Frontal cortex (tissue), 4 donors: ENCODE measurements at places on chromosomes 11 and 22.
A peak's percentile ranks its signal among the peaks of the same experiment; 100 is the strongest.

- peak; percentile 53 for DNase-seq
Observed at GRCh38 chr11:57778318-57779037, 16.9 kb downstream of the CTNND1 start.

DNA sequence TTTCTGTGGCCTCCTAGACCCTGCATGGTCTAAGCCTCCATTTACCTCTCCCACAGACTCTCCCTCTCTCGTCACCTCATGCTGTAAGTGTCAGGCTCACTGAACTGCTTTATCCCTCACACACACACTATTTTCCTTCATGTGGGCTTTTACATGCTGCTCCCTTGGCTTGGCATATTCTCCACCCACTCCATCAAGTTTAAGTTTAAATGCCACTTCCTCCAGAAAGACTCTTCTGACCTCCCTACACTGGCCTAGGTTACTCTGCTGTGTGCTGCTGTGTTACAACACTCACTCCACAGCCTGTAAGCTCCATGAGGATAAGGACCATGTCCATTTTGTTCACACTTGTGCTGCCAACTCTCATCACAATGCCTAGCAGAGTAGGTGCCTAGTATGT lies 2.5 kb downstream of the DCHS1 start:
- DNase-seq = no peak

GRCh38 chr11:46254133-46254491 lies 23.4 kb upstream of the CREB3L1 start:
- DNase-seq = no peak

DNA sequence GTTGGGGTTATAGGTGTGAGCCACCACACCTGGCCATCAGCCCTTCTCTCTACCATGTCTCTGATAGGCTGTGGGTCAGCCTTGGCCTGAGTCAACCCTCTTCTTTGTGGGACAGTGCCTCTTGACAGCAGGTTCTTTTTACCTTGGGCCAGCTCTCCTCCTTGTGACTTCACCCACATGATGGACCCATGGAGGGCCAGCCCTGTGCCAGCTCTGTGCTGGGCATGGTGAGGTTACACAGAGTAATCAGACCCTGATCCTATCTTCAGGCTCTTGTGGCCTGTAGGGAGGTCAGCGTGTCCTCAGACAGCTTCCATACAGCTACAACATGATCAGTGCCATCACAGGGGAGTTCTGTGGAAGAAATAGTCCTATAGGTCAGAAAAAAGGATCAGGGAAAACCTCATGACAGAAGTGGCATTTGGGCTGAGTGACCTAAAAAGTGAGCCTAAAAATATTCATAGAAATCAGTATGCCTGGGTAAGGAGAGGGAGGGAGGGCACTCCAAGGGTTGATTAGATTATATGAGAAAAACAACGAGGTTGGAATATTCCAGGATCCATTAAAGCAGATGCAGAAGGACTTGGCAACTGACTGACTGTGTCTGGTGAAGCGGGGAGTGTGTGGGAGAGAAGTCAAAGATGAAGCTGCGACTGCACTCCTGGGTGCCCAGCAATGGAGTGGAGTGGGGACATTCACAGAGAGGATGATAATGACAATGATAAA lies 17.1 kb downstream of the OTOG start:
- no peak for DNase-seq

- DNase-seq = no peak
Observed at GRCh38 chr11:41458154-41458553, 1.3 kb downstream of the LRRC4C start.

DNA sequence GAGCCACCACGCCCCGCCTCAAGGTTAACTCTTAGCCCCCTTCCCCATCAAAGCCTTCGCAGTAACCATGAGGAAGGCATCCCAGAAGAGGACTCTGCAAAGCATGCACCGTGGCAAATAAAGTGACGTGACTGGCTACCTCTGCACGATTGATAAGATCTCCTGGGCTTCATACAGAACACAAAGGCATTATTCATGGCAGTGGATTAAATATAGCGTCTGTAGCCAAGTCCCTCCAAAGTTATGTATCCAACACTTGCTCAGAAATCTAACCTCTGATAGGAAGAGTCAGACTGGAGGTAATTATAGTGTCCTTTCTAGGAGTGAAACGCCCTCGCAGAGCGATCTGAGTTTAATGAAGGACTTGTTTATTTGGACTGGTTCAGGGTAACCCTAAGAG lies 22.4 kb downstream of the CPT1A start:
- no peak for DNase-seq

GRCh38 chr11:94181526-94181925 lies 52.9 kb downstream of the PANX1 start:
- no peak for DNase-seq

DNA sequence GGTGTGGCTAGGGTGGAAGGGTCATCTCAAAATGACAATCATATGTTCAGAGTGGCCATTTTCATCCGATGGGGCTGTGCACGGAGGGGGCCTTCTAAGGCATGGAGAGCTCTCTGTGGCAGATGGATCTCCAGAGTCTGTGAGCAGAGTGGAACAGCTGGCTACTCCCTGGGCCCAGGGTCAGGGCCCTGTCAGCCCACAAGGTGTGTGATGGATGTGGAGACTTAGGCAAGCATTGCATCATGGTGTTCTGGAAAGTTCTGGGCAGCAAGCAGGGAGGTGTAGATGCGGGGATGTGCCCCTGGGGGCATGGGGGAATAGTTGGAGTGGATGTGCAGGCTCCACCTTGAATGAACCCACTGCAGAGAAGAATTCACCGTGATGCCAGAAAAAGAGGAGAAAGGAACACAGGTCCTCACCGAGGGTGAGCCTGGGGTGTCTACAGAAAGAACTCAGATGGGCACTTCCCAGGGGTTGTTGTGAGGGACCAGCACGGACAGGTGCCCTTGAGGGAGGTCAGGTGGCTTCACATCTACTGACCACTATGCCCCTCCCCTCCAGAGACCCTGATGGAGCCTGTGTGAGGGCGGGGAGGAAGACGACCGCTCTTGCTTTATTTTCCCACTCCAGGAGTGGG lies 51.1 kb downstream of the CHRDL2 start:
- DNase-seq = no peak

DNA sequence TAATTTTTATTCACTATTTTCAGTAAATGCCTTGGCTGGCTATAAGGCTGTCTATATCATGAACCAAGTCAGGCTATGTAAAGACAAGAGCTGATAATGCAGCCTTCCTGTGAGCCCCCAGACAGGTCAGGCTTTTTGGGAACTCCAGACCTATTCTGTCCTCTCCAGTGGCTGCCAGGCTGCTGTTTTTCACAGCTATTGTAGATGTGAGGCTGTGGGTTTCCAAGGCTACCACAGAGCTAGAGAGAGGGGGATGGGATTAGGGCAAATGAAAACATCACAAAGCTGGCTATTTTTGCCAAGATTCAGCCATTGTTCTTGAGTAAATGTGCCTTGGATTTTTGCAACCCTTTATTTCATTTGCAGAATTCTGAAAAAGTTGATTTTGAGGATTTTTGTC lies 55.7 kb upstream of the SORL1-AS1 start:
- DNase-seq = no peak

DNA sequence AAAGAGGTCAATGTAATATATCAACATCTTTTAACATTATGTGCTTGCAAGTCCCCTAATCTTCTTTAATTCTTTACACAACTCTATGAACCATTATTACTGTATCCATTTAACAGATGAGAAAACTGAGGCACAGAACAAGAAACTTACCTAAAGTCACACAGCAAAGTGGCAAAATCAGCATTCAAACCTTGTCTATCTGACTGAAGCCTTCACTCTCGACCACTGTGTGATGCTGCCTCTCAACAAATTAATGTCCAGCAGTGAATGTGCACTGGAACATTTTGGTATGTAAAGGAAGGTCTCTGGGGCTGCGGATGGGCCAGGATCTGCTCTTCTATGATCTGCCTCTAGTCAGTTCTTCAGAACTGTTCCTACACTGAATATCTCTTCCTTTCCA lies 42.1 kb downstream of the PRCP start:
- no peak for DNase-seq

DNA sequence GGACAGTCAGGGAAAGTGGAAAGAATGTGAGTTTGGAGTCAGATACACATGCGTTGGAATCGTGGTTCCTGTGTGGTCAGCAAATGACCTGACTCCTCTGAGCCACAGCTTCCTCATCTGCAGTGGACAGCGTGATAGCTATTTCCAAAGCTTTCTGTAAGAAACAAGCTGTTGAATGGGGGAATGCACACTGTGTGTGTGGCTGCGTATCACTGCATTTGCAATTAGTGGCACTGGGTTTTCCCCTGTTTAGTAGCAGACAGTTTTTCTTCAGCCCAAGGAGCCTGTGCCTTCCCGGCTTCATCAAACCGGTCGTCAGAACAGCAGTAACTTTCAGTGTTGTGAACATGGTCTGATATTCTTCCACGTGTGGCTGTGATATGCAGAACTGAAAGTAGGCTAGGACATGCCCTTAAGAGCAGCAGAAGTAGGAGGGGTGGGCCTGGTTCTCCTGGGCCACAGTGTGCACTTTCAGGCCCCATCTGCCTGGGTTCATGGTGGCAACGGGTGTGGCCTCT lies 121.5 kb downstream of the RRAS2 start:
- no peak for DNase-seq

GRCh38 chr11:33835143-33835878 lies 56.6 kb downstream of the LMO2 start:
- no peak for DNase-seq
